Ecto neural progenitor cell (in vitro differentiated cells): ENCODE measurements at places on chromosomes 6 and 20.

DNA sequence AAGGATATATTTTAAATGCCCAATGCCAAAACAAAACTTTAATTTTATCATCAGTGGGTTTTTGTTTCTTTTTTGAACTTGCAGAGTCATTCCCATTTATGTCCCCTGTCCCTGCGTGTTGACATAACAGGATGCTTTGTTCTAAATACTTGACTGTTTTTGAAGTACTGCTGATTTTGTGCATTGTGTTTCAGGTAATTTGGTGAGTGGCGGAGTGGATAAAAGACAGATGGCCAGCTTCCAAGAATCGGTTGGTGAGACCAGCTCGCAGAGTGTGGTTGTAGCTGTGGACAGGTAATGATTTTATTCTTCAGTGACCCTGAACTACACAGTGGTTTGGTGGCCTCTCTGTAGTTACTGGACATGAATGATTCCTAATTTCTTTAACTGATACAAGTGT is 50.5 kb upstream of the CSE1L start:
- DNase-seq: no peak

DNA sequence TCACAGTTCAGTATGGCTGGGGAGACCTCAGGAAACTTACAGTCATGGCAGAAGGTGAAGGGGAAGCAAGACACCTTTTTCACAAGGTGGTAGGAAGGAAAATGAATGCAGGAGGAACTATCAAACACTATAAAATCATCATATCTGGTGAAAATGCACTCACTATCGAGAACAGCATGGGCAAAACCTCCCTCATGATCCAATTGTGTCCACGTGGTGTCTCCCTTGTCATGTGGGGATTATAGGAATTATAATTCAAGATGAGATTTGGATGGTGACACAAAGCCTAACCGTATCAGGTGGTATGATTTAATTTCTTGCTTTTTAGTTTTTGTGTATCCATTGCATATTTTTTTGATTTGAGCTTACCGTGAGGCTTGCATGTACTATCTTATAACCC is 133.2 kb upstream of the SYNCRIP start:
- no peak for DNase-seq

DNA sequence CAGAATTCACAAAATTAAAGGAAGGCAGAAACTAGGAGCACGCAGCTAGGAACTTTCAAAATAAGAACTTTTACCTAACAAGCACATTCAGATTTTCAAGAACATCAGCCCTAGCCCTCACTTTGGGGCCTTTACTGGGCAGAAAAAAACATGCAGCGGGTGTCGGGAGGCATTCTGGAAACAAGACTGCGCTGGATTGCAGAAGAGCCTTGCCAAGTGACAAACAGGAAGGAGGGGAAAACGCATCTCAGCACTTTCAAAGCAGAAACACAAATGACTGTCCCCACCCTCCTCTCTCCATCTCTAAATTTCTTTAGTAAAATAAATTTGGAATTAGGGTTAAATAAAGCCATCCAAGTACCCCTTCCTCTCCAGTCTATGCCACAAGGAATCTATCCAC is 74.6 kb upstream of the RREB1 start:
- no peak for DNase-seq

GRCh38 chr6:167479901-167480648 is 155.2 kb downstream of the TTLL2 start:
- DNase-seq: no peak

- DNase-seq: no peak
These were observed 46.7 kb downstream of the SLC35D3 start for GRCh38 chr6:136968837-136969236.
